Stimulated activated CD8-positive, alpha-beta memory T cell treated with anti-CD3 and anti-CD28 coated beads, Interleukin-15, amount 100 ng/mL, for 24 hours (primary cell): ENCODE measurements at places on chromosomes 6 and 20.

DNA sequence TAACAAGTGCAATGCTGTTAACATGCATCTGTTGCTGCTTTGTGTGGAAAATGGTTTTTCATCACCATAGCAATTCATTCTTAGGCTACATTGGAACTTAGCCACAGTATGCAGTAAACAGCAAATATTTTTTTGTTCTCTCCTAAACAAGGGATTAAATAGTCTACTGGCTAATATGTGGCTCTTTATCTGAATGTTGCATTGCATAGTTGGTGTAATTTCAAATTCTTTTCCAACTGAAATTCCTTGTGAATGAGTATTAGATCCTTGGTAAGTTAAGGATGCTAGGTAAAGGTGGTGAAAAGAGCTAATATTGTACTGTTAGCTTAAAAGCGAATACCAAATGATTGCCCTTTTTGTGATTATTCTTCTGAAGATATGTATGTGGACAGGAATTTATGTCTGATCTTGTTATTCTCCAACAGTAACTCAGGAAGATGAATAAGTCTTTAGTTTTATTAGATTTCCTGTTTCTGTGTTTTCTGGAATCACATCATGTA is 958 bp downstream of the MLIP start:
- DNase-seq = no peak

GRCh38 chr20:46914789-46915379 is 20.2 kb downstream of the EYA2 start:
- no peak for DNase-seq

DNA sequence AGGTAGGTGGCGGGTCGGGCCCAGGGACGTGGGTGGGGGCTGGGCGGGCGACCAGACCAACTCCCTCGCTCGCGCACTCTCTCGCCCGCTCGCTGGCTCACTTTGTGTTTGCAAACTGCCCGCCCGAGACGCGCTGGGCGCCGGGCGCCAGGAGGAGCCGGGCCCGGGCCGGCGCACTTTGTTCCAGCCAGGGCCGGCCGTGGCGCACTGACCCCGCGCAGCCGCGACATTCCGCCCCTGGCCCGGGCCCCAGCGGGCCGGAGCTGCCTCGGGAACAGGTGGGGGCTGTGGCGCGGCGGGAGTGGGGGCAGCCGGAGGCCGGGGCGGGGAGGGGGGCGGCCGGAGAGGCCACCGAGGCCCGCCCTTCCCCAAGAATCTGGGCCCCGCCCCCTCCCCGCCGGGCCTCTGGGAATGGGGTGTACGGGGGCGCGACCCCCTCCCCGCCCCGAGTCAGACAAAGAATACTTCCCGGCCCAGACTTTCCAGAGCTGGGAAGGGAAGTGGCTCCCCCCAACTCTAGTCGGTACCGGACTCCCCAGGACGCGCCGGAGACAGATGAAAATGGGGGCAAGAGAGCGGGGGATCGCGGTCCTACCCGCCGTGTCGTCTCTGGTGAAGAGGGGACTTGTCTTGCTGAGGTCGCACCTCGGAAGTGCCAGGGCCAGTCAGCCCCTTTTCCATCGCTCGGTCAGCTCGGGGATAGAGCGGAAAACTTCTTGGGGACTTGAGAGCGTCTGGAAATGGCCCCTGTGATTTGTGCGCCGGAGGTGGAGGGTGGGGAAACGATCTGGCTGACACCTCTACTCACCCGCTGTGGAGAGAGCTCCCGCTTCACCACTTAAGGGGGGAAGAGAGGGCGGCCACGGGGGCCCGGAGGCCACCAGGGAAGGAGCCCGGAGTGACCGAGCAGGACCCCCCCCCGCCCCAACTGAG is 951 bp downstream of the FOXP4 start:
- DNase-seq = no peak

DNA sequence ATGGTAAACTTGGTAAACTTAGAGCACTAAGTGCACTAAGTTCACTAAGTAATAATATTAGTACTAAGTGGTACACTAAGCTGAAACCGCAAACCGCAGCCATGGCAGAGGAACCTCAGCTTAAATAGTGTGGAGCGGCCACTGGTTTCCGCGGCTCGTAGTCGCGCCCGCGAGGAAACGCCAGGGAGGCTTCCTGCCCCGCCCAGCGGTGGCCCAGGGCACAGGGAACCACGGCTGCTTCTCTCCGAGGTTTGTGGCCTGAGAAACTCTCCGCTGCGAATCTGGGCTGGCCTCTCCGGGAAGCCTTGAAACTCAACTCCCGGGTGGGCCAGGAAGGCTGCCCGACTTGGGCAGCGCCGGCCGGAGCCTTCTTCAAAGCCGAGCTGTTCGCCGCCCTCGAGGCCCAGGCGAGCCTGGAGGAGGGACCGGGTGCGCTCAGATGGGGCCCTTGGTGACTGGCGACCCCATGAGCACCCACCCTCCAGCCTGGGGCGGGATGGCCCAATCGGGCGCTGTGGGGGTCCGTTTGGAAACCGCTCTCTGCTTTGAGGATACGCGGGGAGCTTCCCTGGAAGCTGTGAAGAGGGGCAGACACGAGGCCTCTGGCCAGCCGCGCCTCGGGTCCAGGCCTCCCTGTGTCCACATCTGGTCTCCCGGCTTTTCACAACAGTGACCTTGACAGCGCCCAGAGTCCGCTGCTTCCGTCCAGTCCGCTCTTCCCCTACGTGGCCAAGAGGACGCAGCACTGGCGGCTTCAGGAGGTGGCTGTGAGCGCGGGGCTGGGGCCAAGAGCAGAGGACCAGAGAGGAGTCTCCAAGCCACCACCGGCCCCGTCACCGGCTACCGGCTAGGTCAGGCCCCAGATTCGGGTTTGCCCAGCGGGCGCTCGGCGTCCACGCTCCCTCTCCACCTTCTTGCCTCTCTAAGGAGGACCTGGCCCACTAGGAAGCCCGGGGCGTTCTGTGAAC is 25.4 kb upstream of the HLA-E start:
- peak; percentile 41 for DNase-seq

DNA sequence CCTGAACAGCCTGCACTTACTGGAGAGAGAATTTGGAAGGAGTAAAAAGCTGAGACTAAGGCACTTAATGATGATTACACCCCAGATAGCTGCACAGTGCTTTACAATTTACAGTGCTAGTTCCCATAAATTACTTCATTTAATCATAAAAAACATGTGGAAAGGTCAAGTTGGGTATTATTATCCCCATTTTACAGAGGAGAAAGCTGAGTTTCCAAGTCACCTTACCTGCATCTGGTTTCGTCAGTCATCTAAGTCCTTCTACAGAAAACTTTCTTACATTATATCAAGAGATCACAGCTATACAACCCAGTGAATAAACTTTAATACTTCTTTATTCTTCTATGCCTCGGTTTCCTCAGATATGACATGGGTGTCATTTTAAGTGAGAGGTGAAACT is 3.3 kb downstream of the PTPRK start:
- no peak for DNase-seq

- DNase-seq = no peak
These were observed 103.7 kb downstream of the TOX2 start for GRCh38 chr20:44018259-44018941.

DNA sequence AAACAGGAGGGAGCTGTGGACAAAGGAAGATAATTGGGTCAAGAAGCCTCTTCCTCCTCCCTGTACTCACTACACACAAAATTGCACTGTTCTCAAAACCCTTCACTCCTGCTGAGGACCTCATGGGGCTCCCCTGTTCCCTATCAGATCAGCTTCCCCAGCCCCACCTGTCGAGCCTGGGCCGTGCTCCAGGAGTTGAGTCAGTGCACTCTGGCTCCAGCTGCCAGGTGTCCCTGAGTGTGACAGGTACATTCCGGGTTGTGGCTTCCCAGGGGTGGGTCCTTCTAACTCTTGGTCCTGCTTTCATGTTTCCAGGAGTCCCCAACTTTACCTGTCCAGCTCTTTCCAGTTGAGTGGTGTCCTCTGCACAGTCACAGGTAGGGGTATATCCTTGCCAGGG is 8.4 kb downstream of the RAB5IF start:
- DNase-seq = no peak

- DNase-seq = no peak
These were observed 9.9 kb downstream of the HAO1 start for GRCh38 chr20:7930343-7930742.

DNA sequence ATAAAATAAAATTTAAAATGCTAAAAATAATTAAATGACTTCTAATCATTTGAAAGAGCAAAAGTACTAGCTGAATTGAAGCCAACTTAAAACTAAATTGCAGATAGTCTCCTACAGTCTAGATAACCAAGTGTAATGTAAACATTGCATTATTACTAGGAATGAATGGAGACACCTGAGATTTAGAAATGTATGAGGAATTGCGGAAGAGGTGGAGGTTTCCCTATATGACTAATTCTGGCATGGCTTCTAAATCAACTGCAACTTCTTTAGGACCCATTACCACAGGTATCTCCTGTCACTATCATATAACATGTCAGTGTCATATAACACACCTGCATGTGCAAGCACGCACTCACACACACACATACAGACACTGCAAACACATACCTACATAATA is 13.2 kb upstream of the GPR6 start:
- DNase-seq = no peak

GRCh38 chr6:128235556-128235955 is 284.8 kb downstream of the PTPRK start:
- no peak for DNase-seq

DNA sequence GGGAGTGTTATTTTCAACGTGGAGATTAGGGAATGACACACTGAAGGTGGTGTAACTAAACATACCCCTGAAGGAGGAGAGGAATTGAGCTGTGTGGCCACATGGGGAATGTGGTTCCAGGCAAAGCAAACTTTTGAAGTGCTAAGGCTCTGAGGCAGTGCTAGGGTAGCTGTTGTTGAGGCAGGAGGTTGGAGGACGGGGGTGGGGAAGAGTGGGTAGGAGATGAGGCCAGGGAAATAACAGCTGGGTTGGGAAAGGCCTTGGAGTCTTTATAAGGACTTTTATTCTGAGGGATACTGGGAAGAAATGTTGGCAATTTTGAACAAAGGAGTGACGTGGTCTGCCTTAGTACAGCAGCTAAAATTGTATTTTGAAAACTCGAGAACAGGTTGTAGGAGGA is 13.0 kb downstream of the RPRD1B start:
- no peak for DNase-seq
